Fibroblast of villous mesenchyme (primary cell): ENCODE measurements at places on chromosomes 6 and 20. TPM values are rescaled to one million over a fixed set of nuclear protein-coding genes. Genes with fewer than 3 reads are reported as not detected.

NMBR gene
- not detected in 2 replicates for total RNA-seq

SLC32A1 gene
- total RNA-seq: not detected in 2 replicates

AVP gene
- not detected in 2 replicates for total RNA-seq

RBPJL gene
- not detected in 2 replicates for total RNA-seq

DNA sequence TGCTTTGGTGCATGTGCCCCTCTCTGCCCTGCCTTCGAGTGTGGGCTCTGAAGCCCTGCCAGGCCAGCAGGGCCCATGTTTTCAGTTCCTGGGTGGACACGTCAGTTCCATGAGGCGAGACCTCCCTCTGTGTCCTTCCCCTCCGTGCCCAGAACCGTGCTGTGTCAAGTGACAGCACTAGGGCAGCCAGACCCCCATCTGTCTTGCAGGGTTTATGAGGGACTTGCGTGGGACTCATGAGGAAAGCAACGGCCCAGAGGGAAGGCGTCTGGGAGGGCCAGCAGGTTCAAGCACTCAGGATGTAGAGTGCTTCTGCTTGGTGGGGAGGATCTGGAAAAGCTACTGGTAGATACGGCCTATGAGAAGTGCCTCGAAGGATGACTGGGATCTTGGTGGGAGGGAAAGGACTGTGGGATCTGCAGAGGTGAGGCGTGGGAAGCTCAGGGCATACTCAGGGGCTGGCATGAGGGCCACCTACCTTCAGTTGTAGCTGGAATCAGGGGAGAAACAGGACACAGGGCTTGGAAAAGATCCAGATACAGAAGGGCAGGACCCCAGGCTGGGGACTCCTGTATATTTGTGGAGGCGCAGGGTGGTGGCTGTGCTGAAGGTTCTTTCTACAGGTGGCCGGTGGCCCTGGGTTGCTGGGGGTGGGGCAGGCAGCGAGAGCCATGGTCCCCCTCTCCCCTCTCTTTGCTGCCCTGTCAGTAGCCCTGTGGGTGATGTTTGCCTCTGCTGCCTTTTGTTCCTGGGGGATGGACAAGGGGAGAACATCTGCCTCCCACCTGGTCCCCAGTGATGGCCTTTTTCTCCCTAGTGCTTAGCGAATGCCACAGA is 5.5 kb downstream of the NPEPL1 start:
- no peak for DNase-seq

GRCh38 chr20:58219342-58219700 is 9.1 kb downstream of the ANKRD60 start:
- DNase-seq: peak; percentile 90

- no peak for DNase-seq
Observed at GRCh38 chr20:59988141-59988540, 29.9 kb downstream of the CDH26 start.

- DNase-seq: peak; percentile 96
Observed at GRCh38 chr20:50980071-50980681, 21.6 kb downstream of the MOCS3 start.

DNA sequence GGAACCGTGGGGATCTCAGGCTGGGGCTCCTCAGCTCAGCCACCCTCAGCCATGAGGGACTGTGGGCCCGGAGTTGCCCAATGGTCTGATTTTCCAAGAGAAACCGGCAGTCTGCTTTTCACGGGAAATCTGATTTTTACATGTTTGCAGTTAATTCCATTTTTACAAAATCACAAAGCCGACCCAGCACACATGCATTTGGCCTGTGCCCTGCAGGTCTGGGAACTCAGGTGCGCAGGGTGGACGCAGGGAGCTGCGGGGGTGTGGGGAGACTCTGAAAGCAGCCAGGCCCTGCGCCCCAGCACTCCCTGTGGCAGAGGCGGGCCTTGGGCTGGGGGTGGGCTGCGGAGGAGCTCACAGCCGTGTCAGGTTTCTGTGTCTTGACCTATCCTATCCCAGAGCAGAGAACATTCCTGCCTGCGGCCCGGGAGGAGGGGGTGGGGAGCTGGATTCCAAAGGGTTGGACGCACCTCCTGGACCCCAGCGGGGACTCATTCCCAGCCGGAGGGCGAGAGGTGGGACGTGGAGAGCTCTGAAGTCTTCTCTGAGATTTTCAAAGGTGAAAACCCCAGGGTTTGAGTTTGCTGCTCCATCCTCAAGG is 60.6 kb downstream of the ADNP start:
- DNase-seq: peak; percentile 56
